ENCODE measurements at places on chromosomes 3 and 15.

- no peak for DNase-seq
Observed at GRCh38 chr15:98668566-98669308, 20.4 kb downstream of the IGF1R start.

DNA sequence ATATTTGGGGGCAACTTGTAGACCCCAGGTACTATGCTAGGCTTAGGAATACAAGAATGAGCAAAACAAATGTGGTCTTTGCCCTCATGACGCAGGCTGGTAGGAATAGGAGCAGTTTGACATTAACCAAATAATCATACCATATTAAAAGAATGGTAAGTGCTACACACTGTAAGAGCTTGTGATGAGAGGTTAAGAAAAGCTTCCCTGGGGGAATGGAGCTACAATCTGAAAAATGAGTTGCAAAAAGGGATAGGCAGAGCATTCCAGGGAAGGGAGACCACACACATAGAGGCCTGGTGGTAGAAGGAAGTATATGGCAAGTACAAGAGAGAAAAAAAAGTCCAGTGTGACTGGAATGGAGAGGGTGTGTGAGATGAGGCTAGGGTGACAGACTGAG, 37.3 kb downstream of the TMOD3 start:
- no peak for DNase-seq

- DNase-seq = no peak
Observed at GRCh38 chr3:156488767-156489166, 66.2 kb downstream of the SSR3 start.

DNA sequence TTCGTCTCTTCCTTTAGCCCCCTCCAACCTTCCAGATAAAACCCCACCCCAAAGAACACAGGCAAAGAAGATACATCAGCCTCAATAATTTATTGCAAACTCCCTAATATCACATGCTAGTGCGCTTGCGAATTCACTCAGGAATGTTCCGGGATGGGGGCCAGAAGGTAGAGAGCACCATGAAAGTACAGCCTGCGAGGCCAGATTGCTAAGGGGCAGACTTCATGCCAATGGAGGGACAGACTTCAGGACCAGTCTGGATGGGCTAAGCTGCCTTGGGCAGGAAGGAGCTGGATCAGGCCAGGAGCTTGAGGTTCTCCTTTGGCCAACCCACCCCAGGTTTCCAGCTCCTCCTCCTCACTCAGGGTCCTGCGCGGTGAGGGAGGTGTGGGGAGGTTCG, 13.4 kb downstream of the CIDEC start:
- DNase-seq = no peak

DNA sequence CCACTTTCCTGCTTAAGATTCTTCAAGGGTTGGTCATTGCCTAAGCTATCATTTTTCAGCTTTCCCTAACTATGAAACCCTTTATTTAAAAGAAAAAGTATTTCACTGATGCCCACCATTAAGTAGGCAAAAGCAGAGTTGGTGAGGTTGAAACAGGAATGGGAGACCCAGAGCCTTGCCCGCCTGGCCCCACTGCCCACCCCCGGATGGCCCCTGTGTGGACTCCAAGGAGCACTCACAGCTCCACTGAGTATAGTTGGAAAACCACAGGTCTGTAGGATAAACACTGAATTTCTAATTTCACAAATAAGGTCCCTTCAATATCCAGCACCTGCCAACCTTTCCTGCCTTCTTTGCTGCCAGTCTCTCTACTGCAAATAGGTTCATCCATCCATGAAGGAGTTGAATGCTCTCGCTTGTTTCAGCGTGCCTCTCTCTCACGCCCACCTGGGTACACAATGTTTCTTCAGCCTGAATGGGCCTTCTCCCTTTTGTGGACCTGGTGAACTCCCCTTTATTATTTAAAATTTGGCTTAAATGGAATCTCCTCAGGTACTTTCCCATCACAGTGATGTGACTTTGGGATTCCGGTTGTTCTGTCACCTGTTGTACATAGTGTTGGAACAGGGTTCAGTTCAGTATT, 8.7 kb upstream of the ACAP2 start:
- DNase-seq = no peak
